ENCODE measurements at places on chromosomes 2 and 18.

DNA sequence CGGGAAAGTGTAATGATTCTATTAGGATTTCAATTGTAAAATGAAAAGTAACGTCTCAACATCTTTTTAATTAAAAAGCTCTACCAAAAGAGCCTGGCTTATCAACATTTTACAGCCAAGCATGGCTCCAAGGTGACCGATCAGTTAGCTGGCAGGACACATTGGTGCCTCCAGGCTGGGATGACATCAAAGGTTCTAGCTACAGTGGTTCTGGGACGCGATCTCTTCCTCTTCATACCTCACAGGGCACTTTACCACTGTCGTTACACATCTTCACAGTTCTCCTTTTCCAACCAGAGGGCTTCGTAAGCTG, 693 bp downstream of the ORC2 start:
- DNase-seq = no peak

GRCh38 chr2:104025295-104025694, 828.6 kb upstream of the POU3F3 start:
- no peak for DNase-seq

DNA sequence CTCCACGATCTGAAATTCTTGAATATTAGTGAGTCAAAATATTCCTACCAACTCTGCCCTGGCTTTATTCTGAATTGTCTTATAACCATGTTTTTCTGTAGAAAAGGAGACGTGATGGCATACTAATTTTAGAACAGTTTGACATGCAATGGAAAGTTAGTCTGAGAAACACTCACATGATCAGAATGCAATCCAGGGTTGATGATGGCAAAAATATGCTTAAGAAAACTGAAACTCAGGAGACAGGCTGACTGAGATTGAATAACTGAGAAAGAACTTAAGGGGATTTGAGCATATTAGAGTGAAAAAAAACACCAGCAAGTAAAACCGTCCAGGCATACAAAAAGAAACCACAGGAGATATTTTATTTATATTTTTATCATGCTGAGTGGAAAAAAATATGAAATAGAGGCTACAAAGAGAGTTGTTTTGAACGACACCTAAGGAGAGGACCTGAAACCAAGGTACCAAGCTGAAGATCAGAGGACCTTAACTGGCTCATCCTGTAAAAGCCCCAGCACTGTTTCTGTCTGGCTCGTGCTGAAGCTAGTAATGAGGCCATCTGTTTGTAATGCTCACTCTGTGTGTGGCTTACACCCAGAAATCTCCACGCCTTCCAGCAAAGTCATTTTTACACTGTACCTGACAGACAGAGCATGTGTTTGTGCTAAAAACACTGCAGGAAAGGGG, 437.2 kb upstream of the PKDCC start:
- DNase-seq = no peak

DNA sequence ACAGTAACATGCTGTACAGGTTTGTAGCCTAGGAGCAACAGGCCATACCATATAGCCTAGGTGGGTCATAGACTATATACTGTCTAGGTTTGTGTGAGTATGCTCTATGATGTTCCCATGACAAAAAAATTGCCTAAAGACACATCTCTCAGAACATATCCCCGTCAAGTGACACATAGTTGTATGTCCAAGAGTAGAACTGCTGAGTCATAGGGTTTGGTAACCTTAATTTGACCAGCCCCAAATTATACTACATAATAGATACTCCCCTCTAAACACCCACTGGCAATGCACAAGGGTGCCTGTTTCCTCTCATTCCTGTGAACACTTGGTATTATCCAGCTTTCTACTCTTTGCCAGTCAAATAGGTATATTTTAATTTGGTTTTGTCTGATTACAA, 161.6 kb downstream of the LCLAT1 start:
- no peak for DNase-seq

DNA sequence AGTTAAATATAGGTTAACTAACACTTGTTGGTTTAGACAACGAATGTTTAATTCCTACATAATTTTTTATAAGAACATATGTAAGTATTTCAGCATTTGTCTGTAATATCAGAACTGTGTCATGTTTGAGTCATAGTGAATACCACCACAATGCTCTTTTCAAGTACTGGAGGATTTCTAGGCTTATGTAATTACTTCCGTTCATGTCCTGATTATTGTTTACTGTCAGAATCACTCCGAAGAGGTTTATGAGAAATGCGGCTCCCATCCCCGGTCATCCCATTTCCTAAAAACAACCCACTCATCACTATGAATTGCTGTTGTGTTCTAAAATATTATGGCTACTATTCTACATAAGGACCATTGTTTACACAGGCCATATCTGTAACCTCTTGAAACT, 45.1 kb downstream of the CDH19 start:
- DNase-seq = no peak

DNA sequence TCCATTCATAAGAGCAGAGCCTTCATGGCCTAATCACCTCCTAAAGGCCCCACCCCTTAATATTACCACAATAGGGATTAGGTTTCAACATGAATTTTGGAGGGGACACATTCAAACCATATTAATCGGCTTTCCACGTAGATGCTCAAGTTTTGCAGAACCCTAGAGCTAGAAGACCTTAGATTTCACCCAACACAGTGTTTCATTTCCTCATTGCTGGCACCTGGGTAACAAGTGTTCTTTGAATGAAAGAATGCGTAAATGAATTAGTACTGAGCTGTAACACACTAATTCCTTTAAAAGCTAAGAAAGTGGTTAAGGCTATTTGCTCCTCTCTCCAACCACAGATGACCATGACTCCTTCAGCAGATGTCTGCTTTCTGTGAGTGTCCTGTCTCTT, 252.5 kb downstream of the SMAD2 start:
- DNase-seq = no peak

DNA sequence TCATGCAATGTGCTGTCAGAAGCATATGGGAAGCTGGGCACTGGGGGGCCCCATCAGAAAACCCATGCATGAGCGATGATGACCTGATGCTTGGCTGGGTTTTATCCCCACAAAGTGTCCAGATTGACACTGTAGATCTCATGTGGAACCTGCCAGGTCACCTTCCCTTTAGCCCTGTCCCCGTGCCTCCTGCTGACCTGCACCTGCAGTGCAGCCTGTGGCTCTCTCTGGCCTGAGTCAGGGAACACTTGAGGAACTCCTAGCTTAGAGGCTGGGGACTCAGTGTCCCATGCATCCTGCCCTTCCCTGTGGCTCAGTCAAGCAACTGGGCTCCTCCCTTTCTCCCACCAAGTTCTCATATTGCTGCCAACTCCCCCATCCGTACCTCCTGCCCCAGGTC, 57.7 kb downstream of the PDCL3 start:
- DNase-seq = no peak

- DNase-seq = no peak
Observed at GRCh38 chr18:7856733-7857132, 289.6 kb downstream of the PTPRM start.

DNA sequence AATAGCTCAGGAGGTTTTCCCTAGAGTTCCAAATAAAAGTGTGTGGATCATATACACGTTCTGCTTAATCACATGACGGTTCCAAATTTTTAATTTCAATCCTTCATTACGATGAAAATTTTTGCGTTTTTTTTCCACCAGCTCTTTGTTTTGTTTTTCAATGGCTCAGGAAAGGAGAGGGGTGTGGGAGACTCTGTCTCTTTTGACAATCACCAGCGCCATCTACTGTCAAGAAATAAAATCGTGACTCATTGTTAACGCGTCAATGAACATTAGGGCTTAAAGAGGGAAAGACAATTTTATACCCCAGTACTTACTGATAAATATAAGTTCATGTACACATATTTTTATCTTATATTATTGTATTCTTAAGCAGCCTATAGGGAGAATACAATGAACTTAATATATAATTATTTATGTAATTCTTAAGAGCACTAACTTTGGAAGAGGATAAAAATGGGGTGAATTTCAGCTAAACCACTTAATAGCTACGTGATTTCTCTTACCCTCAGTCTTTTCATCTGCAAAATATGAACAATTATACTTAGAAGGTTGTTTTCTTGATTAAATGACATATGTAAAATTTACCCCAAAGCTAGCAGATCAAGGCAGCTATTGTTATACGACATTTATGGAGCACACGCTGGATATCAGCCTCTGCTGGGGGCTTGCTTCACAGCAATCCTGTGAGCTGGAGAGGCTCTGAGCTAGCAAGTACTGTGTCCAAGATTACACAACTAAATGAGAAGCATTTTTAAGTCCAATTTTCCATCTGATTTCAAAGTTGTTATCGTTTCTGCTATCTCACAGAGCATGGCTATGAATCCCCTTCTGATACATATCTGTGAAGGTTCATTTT, 47.4 kb upstream of the RMDN2 start:
- no peak for DNase-seq

GRCh38 chr2:107259408-107260195, 373.6 kb upstream of the ST6GAL2 start:
- no peak for DNase-seq

DNA sequence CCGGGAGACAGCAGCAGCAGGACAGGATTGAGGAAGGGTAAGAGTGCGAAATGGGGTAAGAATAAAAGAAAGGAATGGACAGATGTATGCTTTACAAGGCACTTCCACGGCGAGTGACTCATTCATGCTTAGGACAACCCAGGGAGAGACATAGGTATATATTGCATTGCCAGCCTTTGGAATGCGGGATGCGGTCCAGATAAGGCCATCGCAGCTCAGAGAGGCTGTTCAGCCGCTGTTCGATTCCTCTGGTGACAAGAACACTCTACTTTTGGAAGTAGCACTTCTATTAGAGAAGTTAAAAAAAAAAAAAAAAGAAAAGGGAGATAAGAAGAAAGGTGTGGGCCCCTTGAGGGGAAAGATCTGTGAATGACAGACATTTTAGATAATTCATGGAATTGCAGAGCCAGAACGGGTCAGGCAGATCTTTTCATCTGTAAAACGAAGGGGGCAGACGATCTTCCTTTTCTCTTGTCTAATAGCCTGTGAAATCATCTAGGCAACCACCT, 819 bp upstream of the NCOA1 start:
- DNase-seq = no peak

DNA sequence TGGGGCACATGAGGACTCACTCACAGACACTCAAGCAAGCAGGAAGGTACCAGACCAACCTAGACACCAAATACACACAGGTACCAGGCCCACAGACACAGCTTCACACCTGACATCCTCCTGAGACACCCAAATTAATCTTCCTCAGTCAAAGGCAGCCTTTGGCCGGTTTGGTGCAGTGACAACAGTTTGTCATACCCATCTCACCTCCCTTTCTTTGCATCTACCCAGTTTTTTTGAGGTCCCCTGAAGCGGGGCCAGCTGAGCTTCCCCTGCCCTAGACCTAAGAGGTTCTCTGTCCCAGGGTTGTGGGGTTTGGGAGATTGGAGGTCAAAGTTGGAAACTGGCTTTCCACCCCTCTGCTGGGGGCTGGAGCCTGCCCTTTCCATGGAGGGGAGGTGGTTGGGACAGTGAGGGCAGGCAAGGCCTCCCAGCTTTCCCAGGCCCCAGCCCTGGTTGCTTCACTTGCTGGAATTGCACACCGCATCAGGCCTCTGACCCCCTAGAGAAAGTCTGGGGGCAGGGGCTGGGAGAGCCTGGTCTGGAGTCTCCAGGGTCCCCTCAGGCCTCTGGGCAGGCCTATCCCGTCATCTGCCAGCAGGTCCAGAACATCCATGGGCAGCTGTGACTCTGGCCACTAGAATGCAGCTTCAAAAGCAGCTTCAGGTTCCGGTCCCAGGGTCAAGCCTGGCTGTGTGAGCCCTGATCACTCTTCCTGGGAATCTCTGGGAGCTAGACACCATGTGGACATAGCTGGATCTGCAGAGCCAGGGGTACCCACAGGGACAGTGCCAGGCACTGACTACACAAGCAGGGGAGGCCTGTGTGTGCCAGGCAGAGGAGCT, 12.5 kb upstream of the TEX261 start:
- DNase-seq = no peak

DNA sequence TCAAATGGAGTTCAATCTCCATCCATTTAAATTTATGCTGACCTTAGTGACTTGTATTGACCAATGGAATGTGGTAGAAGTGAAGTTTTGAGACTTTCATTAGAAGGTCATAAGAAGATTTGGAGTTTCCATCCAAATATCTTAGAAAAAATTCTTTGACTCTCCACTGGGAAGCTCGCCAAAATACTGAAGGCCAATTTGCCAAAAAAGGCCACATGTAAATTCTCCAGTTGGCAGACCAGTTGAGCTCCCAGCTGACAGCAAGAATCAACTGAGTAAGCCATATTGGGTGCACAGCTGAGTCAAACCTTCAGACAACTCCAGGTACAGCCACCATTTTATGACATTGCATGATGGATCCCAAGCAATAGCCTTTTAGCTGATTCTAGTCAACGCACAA, 228.3 kb upstream of the SETBP1 start:
- DNase-seq = no peak

DNA sequence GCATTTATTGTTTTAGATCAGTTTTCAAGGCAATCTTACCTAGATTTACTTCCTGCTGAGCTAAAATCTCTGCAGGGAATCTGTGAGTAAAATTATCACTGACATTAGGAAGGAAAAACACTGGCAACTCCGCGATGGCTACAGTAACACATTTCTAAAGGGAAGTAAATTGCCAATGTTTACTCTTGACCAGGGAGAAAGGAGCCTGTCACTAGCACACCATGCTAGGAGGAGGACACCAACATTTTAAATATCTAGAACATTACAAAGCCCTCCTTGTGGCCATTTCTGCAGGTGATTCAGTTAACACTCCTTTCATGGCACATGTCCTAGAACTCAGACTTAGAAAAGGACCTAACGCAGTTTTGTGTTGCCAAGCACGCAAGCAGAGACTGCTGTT, 58.4 kb downstream of the TCF4 start:
- no peak for DNase-seq

DNA sequence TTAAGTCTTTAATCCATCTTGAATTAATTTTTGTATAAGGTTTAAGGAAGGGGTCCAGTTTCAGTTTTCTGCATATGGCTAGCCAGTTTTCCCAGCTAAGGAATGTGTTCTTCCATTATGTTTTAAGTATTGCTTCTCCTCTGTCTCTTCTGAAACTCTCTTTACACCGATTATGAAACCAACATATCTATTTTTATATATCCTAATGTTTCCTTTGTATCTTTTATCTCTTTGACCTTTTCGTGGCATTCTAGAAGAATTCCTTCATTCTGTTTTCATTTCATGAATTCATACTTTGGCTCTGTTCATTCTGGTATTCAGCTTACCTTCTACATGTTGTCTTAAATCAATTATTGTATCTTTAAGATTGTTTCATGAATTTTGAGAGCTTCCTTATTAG, 697.0 kb upstream of the ACVR2A start:
- no peak for DNase-seq

Data from stimulated activated CD4-positive, alpha-beta T cell treated with anti-CD3 and anti-CD28 coated beads, TNF-alpha, amount 100 ng/mL, for 1 hour (primary cell).